ENCODE measurements at places on chromosomes 16 and 17. TPM values are rescaled to one million over a fixed set of nuclear protein-coding genes. Genes with fewer than 3 reads are reported as not detected.

The KCNJ16 gene
- 237 TPM for polyA plus RNA-seq

The C1QL1 gene
- polyA plus RNA-seq = 3.6 TPM

The GPRC5B gene
- 125 TPM for polyA plus RNA-seq

The ENDOV gene
- 42.8 TPM for polyA plus RNA-seq

- DNase-seq = no peak
Measured at GRCh38 chr17:920190-920589, 59.4 kb downstream of the NXN start.

DNA sequence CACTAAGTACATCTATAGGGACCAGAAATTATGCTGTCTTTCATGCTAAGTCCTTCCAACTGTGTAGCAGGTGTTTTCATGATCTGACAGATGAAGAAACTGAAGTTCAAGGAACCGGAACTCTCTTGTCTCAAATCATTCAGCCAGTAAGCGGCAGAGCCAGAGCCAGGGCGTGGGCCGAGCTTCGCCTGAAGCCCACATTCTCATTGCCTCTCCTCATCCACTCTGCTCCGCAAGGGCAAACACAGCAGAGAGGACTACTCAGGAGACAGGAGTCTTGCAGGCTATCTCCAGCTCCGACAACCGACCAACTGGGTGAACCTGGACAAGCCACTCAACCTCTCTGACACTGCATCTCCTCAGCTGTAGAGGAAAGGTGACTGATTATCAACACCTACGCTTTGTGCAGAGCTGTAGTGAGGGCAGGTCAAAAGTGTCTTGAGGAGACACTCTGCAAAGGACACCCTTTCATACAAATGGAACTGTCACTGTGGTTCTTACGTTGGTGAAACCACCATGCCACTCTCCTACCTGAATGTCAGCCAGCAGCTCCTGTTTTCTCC lies 72.9 kb downstream of the CYTH1 start:
- no peak for DNase-seq

GRCh38 chr17:62757500-62757951 lies 50.6 kb downstream of the MARCHF10 start:
- no peak for DNase-seq

All from left renal cortex interstitium (tissue), 4 donors.